ENCODE measurements at places on chromosomes 2 and 18.

DNA sequence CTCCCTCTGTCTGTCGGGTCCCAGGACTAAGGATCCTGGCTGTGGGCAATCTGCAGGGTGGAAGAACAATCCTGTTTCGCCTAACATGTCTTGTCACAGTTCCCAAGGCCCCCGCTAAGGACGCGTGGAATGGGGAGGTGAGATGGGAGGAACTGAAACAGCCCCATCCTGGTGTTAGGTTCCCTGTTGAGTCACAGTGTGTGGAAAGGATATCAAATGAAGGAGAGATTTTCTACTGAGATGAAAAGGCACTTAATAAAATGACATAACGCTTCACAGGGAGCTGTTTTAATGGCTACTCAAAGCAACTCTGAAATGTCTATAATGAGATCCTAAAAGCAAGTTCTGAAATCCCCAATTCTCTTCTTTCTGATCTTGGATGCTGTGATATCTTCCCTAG, 52.5 kb downstream of the RAB31 start:
- no peak for DNase-seq

DNA sequence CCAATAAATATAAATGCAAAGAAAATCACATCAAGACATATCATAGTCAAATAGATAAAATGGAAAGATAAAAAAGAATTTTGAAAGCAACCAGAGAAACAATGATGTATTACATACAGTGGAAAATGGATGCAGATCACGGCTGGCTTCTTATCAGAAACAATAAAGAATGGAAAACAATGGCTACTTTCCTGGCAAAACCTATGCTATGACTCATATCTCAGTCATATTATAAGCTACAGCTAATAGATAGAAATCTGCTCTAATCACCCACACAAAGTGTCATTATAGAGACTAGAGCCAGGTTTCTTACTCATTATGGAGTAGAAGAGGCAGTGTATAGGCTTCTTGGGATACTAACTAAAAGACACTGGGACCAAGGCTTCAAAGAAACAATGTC, 93.5 kb upstream of the TACR1 start:
- DNase-seq, result no peak

- DNase-seq, result no peak
Observed at GRCh38 chr2:30636311-30636710, 170.9 kb downstream of the CAPN13 start.

DNA sequence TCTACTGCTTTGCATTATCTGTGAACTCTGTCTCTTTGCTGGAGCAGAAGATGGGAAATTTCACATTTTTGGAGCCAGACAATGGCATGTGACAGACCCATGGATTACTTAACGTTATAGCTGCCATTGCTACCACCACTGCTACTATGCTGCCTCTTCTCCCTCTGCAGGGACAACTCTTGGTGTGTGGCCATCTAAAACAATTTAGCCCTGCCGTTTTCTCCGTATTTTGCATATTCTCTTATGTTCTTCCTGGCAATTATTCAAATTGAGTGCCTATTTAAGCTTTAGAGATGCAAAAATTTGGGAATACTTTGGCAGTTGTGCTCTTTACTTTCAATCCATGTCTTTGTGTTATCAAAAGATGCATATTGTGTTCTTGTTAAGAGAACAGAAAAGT, 386.8 kb downstream of the XIRP2 start:
- DNase-seq, result no peak

- no peak for DNase-seq
Observed at GRCh38 chr2:214261683-214262082, 149.2 kb upstream of the VWC2L start.
